ENCODE measurements at places on chromosomes 5 and 9.

DNA sequence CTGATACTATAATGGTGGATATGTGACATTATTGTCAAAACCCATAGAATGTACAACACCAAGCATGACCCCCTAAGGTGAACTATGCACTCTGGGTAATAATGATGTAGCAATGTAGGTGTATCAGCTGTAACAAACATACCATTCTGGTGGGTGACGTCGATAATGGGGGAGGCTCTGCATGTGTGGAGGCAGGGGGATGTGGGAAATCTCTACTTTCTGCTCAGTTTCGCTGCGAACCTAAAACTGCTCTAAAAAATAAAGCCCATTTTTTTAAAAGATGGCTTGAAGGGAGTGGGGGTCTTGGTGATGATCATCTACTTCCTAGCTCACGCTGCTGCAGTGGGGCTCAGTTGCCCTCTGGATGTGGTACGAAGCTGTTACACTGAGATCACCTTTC, 51.1 kb downstream of the RASGEF1C start:
- DNase-seq = no peak

GRCh38 chr9:2418619-2419018, 203.0 kb upstream of the VLDLR start:
- no peak for DNase-seq

- no peak for DNase-seq
Observed at GRCh38 chr5:60148366-60148765, 254.8 kb upstream of the PDE4D start.

GRCh38 chr5:168603746-168604145, 24.6 kb upstream of the PANK3 start:
- no peak for DNase-seq

- no peak for DNase-seq
Observed at GRCh38 chr5:14008819-14009311, 64.4 kb upstream of the DNAH5 start.

GRCh38 chr5:67858471-67859031, 357.0 kb upstream of the PIK3R1 start:
- no peak for DNase-seq

- no peak for DNase-seq
Observed at GRCh38 chr9:127059030-127059429, 63.4 kb downstream of the ANGPTL2 start.

DNA sequence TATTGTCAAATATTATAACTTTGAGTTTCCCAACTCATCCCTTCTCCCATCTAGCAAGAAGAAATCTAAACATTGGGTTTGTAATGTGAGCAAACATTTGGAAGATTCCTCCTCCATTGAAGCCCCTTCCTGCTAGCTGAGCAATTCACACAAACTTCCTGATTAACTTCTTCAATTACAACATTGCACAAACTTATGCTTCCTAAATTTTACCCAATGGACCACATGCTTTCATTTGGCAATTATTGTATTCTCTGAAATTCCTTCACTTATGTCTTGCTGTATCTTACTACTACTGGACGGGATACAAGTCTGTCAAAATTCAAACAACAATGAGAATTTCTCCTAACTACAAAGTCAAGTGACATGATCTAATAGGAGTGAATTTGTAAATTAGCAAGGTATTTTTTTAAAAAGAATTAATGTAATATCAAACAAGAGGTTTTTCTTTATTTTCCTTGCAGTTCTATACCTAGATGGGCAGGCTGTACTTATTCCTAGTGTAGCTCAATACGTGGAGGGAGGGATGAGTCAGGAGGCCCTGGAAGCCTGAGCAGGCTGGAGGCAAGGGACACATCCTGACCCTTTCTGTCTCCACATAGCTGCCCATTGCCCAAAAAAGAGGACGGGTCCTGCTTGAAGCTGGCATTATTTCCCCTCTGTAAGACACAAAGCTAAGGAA, 11.8 kb upstream of the IFNW1 start:
- no peak for DNase-seq

GRCh38 chr9:32251539-32251938, 132.9 kb upstream of the ACO1 start:
- no peak for DNase-seq

- DNase-seq = no peak
Observed at GRCh38 chr9:106885451-106885850, 22.5 kb downstream of the ZNF462 start.

GRCh38 chr9:131051592-131052517, 42.9 kb downstream of the LAMC3 start:
- DNase-seq = no peak

DNA sequence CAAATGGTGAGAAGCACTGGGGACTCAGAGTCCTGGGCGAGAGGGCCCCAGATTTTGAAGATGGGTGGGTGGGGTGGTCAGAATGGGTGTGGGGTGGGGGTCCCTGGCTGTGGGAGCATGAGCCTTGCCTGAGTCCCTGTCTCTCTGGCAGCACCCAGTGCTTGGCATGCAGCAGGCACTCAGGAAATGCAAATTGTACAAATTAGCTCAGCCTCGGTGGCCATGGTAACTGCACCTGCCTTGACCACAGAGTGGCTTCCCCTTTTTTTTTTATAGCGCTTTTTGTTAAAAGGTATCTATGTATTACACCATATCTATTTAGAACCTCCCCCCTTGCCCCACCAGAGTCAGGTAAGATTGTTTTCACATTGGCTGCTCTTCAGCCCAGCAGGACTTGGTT, 19.2 kb upstream of the PITX1 start:
- DNase-seq = no peak

GRCh38 chr5:57780306-57780960, 297.8 kb upstream of the ACTBL2 start:
- DNase-seq = no peak

GRCh38 chr5:160923936-160924710, 72.1 kb upstream of the ATP10B start:
- no peak for DNase-seq

DNA sequence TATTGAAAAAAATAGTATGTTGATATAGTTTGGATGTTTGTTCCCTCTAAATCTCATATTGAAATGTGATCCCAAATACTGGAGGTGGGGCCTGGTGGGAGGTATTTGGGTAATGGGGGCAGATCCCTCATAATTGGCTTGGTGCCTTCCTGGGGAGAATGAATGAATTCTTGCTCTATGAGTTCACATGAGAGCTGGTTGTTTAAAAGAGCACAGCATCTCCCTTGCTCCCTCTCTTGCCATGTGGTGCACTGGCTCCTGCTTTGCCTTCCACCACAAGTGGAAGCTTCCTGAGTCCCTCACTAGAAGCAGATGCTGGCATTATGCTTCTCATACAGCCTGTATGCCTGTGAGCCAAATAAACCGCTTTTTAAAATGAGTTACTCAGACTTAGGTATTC, 154.8 kb downstream of the ADAMTS6 start:
- no peak for DNase-seq

DNA sequence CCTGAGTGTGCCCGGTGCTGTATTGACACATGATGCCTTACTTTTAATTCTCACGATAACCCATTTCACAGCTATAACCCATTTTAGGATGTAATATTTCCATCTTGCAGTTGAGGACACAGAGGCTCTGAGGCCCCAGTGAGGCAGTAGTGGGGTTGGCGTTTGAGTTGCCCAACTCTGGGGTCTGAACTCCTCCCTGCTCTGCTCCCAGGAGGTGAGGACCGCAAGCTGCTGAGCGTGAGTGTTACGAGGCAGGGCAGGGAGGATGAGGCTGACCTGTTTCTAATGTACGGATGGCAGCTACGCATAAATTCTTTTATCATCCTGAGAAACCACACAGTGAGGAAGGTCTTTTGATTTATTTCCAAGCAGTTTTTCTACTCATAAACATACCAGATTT, 11.4 kb downstream of the LRRC8A start:
- DNase-seq = no peak

- no peak for DNase-seq
Observed at GRCh38 chr9:18127499-18127875, 346.5 kb upstream of the ADAMTSL1 start.

DNA sequence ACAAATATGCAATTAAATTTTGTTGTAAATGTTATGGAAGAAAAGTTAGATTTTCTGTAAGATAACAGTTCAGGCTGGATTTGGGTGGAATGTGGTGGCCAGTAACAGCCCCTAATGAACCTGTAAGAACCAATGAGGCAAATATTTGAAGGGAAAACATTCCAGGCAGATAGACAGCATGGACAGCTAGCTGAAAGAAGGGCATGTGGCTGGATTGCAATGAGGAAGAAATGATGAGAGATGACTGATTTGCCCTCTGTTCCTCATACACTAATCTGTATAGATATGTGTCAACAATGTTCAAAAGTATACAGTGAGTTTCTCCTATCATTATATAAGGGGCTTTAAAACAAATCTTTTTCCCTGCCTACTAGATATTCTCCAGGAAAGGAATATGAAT, 58.8 kb downstream of the MAN2A1 start:
- no peak for DNase-seq

GRCh38 chr9:86751207-86751606, 196.1 kb downstream of the GAS1 start:
- no peak for DNase-seq

DNA sequence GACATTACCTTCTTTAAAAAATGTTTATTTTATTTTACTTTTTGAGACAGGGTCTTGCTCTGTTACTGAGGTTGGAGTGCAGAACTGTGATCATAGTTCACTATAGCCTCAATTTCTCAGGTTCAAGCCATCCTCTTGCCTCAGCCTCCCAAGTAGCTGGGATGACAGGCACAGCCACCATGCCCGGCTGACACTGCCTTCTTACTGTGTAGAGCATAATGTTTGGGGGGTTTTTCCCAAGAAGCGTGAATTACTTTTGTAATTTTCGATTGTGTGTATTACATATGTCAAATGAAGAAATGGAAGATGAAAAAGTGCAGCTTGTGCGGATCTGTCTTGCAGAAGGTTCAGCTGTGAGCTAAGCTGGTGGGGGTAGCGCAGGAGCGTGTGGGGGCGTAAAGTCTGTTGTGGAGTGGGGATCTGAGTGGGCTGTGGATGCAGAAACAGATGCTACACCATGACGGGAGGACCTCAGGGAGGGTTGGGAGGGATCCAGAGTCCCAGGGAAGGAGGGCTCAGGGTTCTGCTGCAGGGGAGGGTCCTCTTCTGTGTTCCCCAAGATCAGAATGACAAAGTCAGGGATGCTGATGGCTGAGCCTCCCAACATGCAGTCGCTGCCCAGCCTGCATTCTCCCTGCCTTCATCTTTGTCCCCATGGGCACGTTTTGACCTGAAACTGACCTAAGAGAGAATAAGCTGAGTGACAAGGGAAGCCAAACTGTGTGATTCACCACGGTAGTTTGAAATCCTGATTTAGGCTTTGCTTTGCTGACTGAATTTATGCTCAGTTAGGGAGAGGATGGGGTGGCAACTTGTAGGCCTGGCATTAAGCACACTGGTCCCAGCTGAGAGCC, 6.8 kb upstream of the ANKRD33B start:
- no peak for DNase-seq

DNA sequence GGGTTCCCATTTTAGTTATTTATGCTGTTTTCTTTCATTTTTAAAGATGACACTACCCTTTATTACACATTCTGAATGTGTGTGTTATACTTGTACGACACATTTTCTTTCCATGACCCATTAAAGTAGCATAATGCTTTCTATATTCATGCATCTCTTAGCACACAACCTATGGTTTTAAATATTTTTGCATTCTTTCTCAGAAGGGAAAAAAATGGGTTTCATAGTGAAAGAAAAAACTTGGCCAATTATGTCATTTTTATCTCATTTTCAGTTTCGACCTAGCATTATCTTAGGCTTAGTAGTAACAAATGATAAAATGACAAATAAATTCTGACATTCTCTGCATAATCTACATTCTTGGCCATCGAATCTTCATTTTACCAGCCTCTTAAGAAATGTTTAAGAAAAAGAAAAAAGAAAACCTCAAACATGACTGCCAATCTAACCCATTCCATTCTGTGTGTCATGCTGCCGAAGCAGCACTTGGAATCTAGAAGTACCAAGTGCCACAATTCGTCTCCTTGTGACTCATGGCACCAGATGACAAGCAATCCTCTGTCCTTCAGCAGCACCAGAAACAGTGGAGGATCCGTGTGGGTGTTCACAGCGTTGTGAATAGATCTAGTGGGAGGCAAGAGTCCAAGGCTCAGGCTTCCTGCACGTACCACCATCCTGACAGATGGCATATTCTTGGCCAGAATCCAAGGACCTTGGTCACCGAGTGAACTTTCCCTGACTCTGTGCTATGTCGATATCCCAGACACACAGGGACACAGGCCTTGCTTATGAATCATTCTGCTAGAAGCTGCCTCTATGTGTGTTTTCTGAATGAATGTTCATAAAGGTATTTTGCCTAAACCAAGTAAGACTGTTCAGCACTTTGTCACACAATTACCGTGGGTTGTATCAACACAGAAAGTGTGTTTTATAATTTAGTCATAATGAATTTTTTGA, 502.7 kb downstream of the NR2F1-AS1 start:
- no peak for DNase-seq

DNA sequence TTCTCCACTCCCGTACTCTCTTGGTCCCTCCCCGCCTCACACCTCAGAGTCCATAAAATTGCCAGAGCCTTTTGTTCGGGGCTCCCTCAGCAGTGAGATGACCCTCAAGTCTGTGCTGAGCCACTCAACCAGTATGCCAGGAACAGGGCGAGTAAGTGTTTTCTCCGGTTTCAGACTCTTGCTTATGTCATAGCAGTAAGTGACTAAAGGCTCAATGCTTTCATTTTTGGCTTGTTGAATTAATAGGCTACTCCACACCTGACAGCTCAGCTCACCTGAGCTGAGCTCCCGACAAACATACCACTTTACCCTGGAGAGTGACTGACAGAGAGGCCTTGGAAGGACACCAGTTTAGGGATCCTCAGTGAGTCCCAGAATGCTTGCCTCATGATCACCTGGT, 30.5 kb downstream of the PCSK1 start:
- DNase-seq = no peak

GRCh38 chr5:10699987-10700386, 61.0 kb downstream of the DAP start:
- DNase-seq = no peak

GRCh38 chr9:106878081-106878837, 15.3 kb downstream of the ZNF462 start:
- no peak for DNase-seq

DNA sequence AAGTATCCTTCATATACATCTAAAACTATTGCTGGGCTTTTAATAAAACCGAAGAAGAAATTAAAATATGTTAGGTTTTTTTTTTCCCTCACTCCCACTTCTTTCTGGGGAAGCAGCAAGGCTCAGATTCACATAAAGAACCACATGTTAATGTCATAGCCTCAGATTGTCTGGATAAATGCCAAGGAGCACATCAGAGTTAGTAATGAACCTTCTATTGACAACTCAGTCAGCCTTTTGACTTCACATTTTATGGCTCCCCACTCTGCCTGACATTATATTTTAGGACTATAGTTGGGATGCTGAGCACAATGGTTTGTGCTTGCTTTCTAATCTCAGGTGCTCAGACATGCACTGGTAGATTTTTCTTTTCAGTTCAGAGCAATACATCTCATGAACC, 21.8 kb downstream of the DMAC1 start:
- DNase-seq = no peak

- DNase-seq = no peak
Observed at GRCh38 chr9:135796784-135797485, 95.0 kb downstream of the KCNT1 start.

DNA sequence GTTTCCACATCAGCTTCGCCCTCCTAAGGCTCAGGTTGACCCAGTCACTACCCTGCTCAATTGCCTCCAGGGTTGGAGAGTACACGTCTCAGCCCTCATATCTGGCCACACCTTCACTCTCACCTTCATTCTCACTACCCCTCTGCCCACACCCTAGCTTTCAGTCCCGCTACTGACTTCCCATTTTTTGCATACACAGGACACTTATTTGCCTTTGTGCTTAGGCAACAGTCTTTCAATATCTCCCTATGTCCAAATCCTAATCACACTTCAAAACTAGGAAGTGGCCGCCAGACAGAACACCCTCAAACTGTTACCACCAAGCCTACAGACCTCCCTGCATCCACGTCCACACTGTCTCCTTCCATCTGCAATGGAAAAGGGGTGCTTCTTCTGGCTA, 10.9 kb downstream of the MCTP1 start:
- DNase-seq = no peak
